Umbilical cord (tissue), 2 donors: ENCODE measurements at places on chromosomes 12 and 14. TPM values are rescaled to one million over a fixed set of nuclear protein-coding genes. Genes with fewer than 3 reads are reported as not detected.

- no peak for DNase-seq
Observed at GRCh38 chr14:28494196-28494595, 272.4 kb upstream of the FOXG1 start.

MRPL42 gene
- 82.8 TPM for total RNA-seq

C12orf54 gene
- total RNA-seq, result not detected

GRCh38 chr14:101315802-101316296 lies 245.4 kb upstream of the DIO3 start:
- no peak for DNase-seq

GRCh38 chr14:38789805-38790204 lies 313.2 kb downstream of the SEC23A start:
- DNase-seq, result no peak

GRCh38 chr14:31059152-31059924 lies 33.2 kb upstream of the STRN3 start:
- DNase-seq, result peak; percentile 5

GRCh38 chr14:30337456-30337855 lies 221.5 kb upstream of the G2E3 start:
- no peak for DNase-seq

DNA sequence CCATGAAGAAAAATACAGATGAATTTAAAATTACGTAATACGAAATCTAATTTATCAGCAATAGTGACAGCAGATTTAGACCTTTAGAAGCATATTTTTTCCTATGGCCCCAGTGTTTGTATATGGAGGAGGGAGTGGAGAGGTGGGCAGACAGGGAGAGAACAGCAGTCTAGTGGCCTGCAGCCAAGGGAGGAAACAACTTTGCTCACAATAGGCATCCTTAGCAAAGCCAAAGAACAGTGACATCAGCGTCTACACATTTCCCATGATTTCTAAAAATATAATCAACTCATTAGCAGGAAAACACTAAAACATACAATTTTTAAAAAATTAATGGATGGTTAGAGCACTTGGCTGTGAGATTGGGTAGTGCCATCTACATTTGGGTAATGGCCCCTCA lies 622.6 kb upstream of the ATP2B1 start:
- DNase-seq, result peak; percentile 20

- DNase-seq, result no peak
Observed at GRCh38 chr14:99324291-99324690, 52.3 kb upstream of the BCL11B start.

DNA sequence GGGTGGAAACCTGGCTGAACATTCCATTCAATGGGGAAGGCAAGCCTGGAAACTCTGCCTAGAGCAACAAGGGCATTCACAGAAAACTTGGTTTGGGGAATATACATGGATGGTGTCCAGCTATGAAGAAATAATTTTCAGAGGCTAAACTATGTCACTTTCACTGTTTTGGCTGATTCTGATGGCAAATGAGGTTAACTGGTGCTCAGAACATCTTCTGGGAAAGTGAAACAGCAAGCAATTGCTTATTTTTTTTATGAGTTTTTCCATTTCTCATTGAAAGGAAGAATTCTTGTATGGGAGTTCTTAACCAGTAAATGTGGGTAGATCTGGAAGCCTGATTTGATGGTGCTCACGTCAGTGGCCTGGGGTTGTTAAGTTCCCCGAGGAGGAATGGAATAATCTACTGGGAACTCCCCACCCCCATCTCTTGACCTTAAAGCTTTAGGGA lies 132.8 kb upstream of the BTG1 start:
- DNase-seq, result no peak

DNA sequence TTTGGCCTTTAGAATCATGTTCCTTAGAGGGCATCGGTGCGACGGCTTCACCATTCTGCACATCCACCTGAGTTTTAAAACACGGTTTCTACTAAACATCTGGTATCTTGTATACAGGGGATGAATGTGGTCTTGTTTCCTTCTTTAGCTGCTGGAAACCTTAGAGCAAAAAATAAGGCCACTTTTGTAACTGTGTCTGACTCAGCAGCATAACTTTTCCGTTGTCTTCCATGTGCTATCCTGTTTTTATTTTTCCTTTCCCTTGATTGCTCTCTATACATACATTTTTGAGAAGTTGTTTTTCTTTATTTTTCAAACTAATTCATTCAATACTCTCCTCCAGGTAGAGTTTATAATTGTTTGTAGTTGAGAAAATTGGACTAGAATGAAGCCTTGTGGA lies 108.8 kb upstream of the PCED1B start:
- DNase-seq, result no peak

GRCh38 chr12:25670076-25671055 lies 117.3 kb upstream of the LMNTD1 start:
- no peak for DNase-seq

CPNE6 gene
- total RNA-seq, result 2.4 TPM

OR6C74 gene
- not detected for total RNA-seq

IL23A gene
- 6.0 TPM for total RNA-seq

ACACB gene
- 27.9 TPM for total RNA-seq

DNA sequence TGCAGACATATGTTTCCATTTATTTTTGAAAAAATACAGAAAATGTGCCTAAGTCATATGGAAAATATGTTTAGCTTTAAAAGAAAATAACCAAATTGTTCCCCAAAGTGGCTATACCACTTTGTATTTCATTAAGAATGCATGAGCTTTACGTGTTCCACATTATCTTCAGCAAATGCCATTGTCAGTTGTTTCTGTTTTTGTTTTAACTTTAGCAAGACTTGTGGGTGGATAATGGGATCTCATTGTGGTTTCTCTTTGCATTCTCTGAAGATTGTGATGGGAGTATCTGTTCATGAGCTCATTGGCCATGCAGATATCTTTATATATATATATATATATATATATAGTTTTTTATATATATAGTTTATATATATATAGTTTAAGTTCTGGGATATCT lies 181.5 kb downstream of the CCER1 start:
- no peak for DNase-seq

- DNase-seq, result no peak
Observed at GRCh38 chr14:24438223-24439097, 4.1 kb downstream of the SDR39U1 start.

MTRFR gene
- 10.4 TPM for total RNA-seq

FLRT2 gene
- 59.2 TPM for total RNA-seq

- no peak for DNase-seq
Observed at GRCh38 chr14:44565968-44566367, 58.9 kb upstream of the FSCB start.

HSPB8 gene
- total RNA-seq, result 35.6 TPM

GRCh38 chr12:24408305-24408704 lies 458.8 kb upstream of the SOX5 start:
- no peak for DNase-seq

DNA sequence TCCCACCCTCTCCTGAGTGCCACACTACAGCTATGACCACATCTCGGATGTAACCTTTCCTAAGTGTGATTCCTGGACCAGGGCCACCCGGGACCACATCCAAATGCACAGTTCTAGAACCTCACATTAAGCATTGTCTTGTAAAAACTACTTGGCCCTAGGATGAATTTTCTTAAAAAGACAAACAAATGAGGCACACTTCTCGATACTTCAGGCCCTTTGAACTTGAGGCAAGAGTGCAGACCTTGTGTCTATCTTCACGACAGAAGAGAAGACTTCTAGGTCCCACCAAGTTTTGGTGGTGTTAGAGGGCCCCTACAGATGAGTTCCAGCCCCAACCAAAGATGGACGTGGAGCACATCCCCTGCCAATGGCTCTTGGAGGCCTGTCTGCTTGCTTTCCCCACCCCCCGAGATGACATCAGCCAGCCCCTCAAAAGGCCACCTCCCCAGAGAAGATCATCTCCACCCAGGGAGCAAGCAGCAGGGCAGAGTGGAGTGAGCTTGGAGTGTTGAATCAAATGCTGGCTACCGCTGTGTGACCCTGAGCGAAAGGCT lies 9.3 kb downstream of the ISCU start:
- DNase-seq, result no peak

DNA sequence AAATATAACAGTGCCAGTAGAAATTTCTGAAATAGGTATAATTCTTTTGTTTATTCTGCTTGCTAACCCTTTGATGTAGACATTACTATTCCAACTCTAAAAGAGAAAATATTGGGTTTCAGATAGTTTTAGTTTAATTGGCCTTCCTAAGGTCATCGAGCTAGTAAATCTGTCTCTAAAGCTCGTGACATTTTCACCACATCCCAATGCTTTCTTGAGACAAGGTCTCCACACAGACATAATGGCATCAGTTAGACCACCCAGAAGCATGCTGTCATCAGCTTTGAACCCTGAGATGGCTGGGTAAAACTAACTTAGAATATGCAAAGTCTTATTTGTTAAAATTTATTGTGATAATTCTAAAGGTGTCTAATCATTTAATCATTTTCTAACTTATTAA lies 52.0 kb downstream of the PIK3C2G start:
- no peak for DNase-seq

DNA sequence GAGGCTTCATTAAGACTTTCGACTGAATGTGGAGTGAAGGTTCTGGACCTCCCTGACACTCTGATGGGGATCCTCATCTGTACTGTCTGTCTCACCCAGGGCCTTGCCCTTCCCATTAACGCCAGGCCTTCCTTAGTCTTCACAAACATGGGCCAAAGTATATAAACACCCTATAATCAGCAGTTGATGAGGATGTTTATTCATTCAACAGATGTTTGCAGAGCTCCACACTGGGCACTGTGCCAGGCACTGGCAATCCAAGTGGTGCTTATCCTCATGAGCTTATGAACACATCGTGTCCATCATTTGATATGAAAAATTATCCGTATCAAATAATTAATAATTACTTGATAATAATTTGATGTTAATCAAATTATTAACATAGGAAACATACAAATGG lies 454.4 kb downstream of the FUT8 start:
- DNase-seq, result no peak

DNA sequence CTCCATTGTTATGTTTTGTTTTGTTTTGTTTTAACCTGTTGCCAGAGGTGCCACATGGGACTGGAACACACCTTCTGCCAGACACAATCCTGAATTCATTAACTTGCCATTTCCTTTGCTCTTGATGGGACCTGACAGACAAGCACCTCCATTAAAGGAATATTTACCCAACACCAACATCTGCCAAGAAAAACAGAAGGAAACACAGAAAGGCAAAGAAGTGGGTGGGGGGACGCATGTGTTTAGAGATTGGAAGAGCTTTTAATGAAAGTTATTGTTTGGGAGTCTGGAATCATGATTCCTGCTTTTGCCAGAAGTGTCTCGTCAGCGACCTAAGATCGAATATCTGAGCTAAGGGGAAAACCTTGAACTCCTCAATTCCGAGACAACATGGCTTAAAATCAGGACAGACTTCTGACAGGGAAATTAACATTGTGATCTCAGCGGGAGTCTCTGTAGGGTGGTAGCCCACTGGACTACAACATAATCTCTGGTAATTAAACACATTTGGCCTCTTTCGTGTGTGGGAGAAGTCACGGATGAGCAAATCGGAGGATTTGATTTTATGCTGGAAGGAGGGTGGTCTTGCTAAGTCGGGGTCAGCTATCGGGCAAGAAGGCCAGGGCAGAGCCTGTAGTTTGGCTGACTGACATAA lies 210.4 kb upstream of the FAR2 start:
- peak; percentile 8 for DNase-seq

DNA sequence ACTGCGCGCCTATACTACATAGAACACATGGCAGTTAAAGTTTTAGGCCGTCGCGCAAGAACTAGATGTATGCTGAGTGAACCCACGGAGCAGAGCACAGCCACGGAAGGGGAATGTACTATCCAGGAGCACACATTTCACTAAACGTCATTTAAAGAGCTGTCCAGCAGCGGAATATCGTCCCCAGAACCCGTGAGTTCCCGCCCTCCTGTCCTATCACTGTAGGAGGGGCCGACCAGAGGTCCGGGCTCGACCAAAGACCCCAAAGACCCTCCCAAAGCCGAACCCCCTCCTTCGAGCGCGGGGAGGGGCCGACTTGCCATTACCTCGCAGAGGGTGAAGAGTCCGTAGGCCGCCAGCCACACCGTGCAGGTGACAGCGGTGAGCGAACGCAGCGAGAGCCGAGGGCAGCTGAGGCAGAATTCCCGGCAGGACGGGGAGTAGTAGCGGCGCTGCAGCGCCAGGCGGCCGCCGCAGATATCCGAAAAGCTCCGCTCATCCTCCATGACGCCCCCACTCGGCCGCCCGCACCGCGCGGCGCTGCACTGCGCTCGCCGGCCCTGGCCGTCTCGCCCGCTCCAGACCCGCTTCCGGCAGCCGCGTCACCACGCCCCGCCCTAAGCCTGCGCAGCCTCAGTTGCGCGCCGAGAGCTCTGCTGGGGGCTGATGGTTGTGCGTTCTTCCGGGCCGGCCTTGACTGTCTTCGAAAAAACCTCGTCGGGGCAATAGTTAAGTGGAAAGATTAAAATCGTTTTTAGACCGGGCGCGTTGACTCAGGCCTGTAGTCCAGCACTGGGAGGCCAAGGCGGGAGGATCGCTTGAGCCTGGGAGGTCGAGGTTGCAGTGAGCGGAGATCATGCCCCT lies at the start of gene PIGH:
Gene PIGH, minus strand, starts transcription at position 571 of the 864 bp plus-strand sequence. Its CDS starts 65 bp downstream, at position 506.
- peak; percentile 88 for DNase-seq

- peak; percentile 4 for DNase-seq
Observed at GRCh38 chr14:57692671-57693070, 173.2 kb downstream of the SLC35F4 start.

GRCh38 chr14:53968726-53969125 lies 12.1 kb upstream of the BMP4 start:
- no peak for DNase-seq

DNA sequence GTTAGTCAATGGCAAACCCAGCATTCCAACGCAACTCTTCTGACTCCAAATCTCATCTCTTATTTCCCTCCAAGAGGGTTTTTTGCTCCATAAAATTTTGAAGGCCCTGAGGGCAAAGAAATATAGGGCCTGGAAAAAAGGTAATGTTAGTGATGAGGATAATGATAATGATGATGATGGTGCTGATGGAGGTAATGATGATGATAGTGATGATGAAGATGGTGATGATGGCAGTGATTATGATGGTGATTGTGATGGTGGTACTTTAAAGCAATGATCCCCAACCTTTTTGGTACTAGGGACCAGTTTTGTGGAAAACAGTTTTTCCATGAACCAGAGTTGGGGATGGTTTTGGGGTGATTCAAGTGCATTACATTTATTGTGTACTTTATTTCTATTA lies 50.1 kb downstream of the TMX1 start:
- no peak for DNase-seq

DNA sequence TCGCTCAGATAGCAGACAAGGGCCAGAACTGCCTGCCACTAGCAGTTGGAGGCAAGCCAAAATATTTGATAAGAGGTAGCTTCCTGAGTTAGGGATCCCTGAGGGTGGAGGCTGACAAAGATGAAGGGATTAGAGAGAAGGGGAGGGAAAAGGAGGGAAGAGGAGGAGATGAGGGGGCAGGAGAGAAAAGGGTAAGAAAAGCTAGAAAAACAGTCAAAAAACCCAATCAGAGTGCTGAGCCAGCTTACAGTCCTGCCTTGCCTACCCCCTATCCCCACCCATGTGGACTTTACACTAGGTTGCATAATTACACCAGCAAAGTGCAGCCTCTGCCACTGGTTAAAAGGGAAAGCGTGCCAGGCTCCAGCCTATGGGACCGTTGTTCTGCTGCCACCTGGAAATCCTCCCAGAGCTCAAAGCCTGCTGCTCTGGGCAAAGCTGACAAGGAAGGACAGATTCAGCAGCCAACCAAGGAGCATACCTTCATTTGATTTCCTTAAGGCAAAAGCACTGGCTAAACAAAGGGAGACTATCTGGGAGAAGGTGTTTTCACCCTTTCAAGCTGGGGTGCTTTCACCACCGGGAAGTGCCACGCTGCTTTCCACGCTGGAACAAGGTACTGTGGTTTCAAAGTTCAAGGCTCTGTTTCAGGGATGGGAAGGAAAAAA lies 3.8 kb upstream of the NUMB start:
- peak; percentile 61 for DNase-seq
